ENCODE measurements at places on chromosomes 2 and 18. TPM values are rescaled to one million over a fixed set of nuclear protein-coding genes. Genes with fewer than 3 reads are reported as not detected.
A peak's percentile ranks its signal among the peaks of the same experiment; 100 is the strongest.

Gene COLEC12
- not detected for total RNA-seq

DNA sequence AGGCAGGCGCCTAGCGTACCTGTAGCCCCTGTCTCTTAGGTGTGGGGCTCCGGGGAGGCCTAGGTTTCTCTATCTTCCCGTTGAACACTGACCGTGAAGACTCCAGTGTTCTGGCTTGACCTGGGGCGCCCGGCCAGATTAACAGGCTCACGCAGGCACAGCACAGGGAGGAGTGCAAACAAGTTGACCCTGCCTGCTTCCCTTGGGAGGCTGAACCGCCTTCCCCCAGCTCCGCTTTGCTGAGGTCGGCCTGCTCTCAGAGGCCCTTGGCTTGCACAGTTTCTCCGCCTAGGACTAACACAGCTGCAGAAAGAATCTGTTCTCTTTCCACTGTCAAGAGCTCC, 567 bp downstream of the PCYOX1 start:
- peak overlapping the region; percentile 58 for H3K27ac ChIP-seq
- DNase-seq = no peak
- H3K27me3 ChIP-seq = no peaks in the 10 kb centered on the region
- peaks cover 24% of the 10 kb centered on the region for H3K4me1 ChIP-seq
- peak overlapping the region; percentile 82 for H3K4me3 ChIP-seq

GRCh38 chr2:235553291-235553690, 59.4 kb downstream of the AGAP1 start:
- no peaks in the 10 kb centered on the region for H3K4me1 ChIP-seq
- H3K27ac ChIP-seq = no peak overlapping the region
- H3K4me3 ChIP-seq = no peak overlapping the region
- H3K27me3 ChIP-seq = peaks cover 12% of the 10 kb centered on the region
- H3K36me3 ChIP-seq = no peaks in the 10 kb centered on the region
- no peak for DNase-seq

GRCh38 chr2:74425523-74425922, 4.0 kb downstream of the WDR54 start:
- H3K36me3 ChIP-seq = peaks cover 32% of the 10 kb centered on the region
- no peaks in the 10 kb centered on the region for H3K27me3 ChIP-seq
- H3K4me1 ChIP-seq = peaks cover 25% of the 10 kb centered on the region
- no peak for DNase-seq

DNA sequence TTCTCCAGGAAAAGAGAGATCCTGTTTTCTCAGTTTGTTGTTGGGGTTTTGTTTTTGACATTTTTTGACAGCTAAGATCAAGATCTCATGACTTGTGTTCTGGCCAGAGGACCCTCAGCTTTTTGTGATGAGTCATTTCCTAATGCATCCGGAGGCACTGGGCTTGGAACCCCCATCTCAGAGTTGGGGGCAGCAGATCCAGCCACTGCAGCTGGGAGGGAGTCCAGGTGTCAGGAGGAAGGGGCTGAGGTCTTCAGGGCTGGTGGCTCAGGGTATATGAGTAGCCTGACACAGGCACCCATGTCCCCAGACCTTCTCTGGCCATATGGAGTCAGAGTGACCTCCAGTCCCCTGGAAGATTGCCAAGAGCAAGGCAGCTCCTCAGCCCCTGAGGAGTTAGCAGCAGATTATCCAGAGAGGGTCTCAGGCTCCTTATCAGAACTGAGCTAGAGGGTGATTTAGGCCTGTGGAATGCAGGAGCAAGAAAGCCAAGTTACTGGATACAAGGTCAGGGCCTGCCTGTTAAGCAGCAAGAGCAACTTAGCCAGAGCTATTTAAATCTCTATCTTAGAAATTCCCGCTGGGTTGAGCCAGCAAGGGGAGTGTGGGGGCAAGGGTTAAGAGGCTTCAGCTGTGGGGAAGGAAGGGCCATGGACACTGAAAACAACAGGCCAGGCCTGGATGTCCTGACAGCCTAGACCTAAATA, 62.4 kb downstream of the TANC1 start:
- H3K27ac ChIP-seq = no peak overlapping the region
- H3K27me3 ChIP-seq = peaks cover 1% of the 10 kb centered on the region
- no peaks in the 10 kb centered on the region for H3K4me1 ChIP-seq
- H3K4me3 ChIP-seq = no peak overlapping the region
- no peak for DNase-seq

Measured in activated CD4-positive, alpha-beta memory T cell treated with anti-CD3 and anti-CD28 coated beads, Interleukin-2, amount 10 ng/mL, durations not matched to agents 7 days and 5 days (primary cell).